ENCODE measurements at places on chromosomes 16 and 17. TPM values are rescaled to one million over a fixed set of nuclear protein-coding genes. Genes with fewer than 3 reads are reported as not detected.

- no peak for DNase-seq
- no peaks in the 10 kb centered on the region for H3K4me1 ChIP-seq
- no peak overlapping the region for H3K4me3 ChIP-seq
- H3K27ac ChIP-seq: no peak overlapping the region
- H3K36me3 ChIP-seq: no peaks in the 10 kb centered on the region
Measured at GRCh38 chr16:75062135-75062975, 54.2 kb downstream of the LDHD start.

GRCh38 chr17:17104494-17104893, 62.2 kb downstream of the MPRIP start:
- H3K27me3 ChIP-seq: no peaks in the 10 kb centered on the region
- H3K4me3 ChIP-seq: no peak overlapping the region
- peaks cover 9% of the 10 kb centered on the region for H3K4me1 ChIP-seq
- DNase-seq: no peak

GRCh38 chr17:2889256-2889655, 93.0 kb downstream of the RAP1GAP2 start:
- H3K27ac ChIP-seq: no peak overlapping the region
- H3K4me1 ChIP-seq: peaks cover 41% of the 10 kb centered on the region
- no peaks in the 10 kb centered on the region for H3K27me3 ChIP-seq

DNA sequence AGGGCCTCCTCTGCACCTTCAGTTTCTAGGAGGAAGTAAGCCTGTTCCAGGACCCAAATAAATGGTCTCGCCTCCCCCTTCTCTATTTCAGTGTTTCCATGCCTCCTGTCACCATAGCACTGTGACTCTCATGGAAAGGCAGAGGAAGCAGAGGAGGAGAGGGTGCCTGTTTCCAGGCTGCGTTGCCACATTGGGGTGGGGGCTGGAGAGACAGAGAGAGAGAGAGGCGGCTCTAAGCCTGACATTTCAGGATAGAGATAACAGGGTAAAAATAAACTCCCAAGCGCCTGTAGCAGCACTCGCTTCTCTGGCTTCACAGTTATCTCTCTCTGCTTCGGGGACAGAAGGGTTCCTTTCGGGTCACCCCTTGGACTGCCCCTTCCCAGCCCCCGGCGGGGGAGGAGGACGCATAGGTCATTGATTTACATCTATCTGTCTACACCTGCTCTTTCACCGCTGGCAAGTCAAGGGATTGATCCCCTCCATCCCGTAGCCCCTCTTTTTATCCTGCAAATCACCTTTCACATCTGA, 71.2 kb upstream of the MRTFB start:
- no peaks in the 10 kb centered on the region for H3K27me3 ChIP-seq
- H3K36me3 ChIP-seq: no peaks in the 10 kb centered on the region
- no peak for DNase-seq
- H3K27ac ChIP-seq: no peak overlapping the region
- no peak overlapping the region for H3K4me3 ChIP-seq

- peaks cover 32% of the 10 kb centered on the region for H3K36me3 ChIP-seq
- H3K4me1 ChIP-seq: no peaks in the 10 kb centered on the region
- DNase-seq: no peak
- no peak overlapping the region for H3K27ac ChIP-seq
- H3K27me3 ChIP-seq: no peaks in the 10 kb centered on the region
Measured at GRCh38 chr17:82812058-82812457, 27.8 kb downstream of the ZNF750 start.

- H3K4me3 ChIP-seq: peak overlapping the region; percentile 67
- H3K27me3 ChIP-seq: no peaks in the 10 kb centered on the region
- H3K27ac ChIP-seq: peak overlapping the region; percentile 61
- no peaks in the 10 kb centered on the region for H3K36me3 ChIP-seq
Measured at GRCh38 chr16:56682703-56683397, 580 bp downstream of the MT1X start.

- no peak overlapping the region for H3K27ac ChIP-seq
- no peak for DNase-seq
- H3K27me3 ChIP-seq: no peaks in the 10 kb centered on the region
- no peaks in the 10 kb centered on the region for H3K36me3 ChIP-seq
- H3K4me1 ChIP-seq: no peaks in the 10 kb centered on the region
Measured at GRCh38 chr16:24685539-24686432, 43.7 kb upstream of the TNRC6A start.

- H3K27me3 ChIP-seq: no peaks in the 10 kb centered on the region
- H3K4me1 ChIP-seq: peaks cover 15% of the 10 kb centered on the region
- DNase-seq: no peak
Measured at GRCh38 chr16:1330931-1331711, 2.3 kb upstream of the BAIAP3 start.

GRCh38 chr16:73389085-73389484, 341.2 kb upstream of the ZFHX3 start:
- no peaks in the 10 kb centered on the region for H3K36me3 ChIP-seq
- no peaks in the 10 kb centered on the region for H3K4me1 ChIP-seq
- DNase-seq: no peak
- H3K4me3 ChIP-seq: no peak overlapping the region
- H3K27ac ChIP-seq: no peak overlapping the region

DNA sequence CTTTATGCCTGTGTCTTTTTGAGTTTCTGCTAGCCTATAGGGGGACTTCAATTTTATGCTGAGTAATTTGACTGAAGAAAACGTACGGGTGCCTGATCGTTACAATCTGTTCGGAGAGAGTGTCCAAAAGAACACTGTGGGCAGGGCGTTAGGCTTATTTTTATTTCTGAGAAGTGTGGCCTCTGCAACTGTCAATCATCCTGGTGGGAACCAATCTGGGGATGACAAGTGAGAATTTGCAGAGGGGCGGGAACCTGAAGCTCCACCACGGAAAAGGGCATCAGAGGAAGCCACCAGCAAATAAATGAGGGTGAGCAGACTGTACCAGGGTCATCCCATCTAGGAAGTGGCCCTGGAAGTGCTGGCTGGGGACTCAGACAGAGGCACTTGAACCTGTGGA, 12.0 kb upstream of the CDYL2 start:
- H3K36me3 ChIP-seq: no peaks in the 10 kb centered on the region
- H3K27ac ChIP-seq: no peak overlapping the region
- no peak for DNase-seq
- H3K4me3 ChIP-seq: no peak overlapping the region
- 0 out of 2 replicates have a peak, but pooled peaks cover 7% of the 10 kb centered on the region for H3K27me3 ChIP-seq
- no peaks in the 10 kb centered on the region for H3K4me1 ChIP-seq

GRCh38 chr17:82675476-82676245, 22.8 kb downstream of the RAB40B start:
- H3K27ac ChIP-seq: no peak overlapping the region
- H3K27me3 ChIP-seq: no peaks in the 10 kb centered on the region
- DNase-seq: no peak
- no peaks in the 10 kb centered on the region for H3K36me3 ChIP-seq
- no peak overlapping the region for H3K4me3 ChIP-seq

GRCh38 chr16:76428858-76429257, 151.7 kb downstream of the CNTNAP4 start:
- no peak overlapping the region for H3K4me3 ChIP-seq
- no peaks in the 10 kb centered on the region for H3K4me1 ChIP-seq
- H3K36me3 ChIP-seq: no peaks in the 10 kb centered on the region
- H3K27ac ChIP-seq: no peak overlapping the region

- H3K27ac ChIP-seq: peak overlapping the region; percentile 97
- peaks cover 40% of the 10 kb centered on the region for H3K36me3 ChIP-seq
- no peaks in the 10 kb centered on the region for H3K27me3 ChIP-seq
- no peak for DNase-seq
- peaks cover 15% of the 10 kb centered on the region for H3K4me1 ChIP-seq
Measured at GRCh38 chr17:81890447-81891302, 711 bp downstream of the ALYREF start.

GRCh38 chr17:41065829-41066624, at the start of gene KRTAP2-4:
Gene KRTAP2-4, minus strand, starts transcription at chr17:41065879. Its CDS starts 34 bp downstream, at chr17:41065845.
- H3K27me3 ChIP-seq: no peaks in the 10 kb centered on the region
- DNase-seq: peak; percentile 78
- peak within 1 kb of the TSS; percentile 37 for H3K27ac ChIP-seq

GRCh38 chr17:69228576-69228975, at the start of gene ABCA10:
Gene ABCA10, minus strand, starts transcription at chr17:69228824. Its CDS starts 3,466 bp downstream, at chr17:69225358.
- no peak for DNase-seq
- no peaks in the 10 kb centered on the region for H3K4me1 ChIP-seq
- H3K27me3 ChIP-seq: no peaks in the 10 kb centered on the region

DNA sequence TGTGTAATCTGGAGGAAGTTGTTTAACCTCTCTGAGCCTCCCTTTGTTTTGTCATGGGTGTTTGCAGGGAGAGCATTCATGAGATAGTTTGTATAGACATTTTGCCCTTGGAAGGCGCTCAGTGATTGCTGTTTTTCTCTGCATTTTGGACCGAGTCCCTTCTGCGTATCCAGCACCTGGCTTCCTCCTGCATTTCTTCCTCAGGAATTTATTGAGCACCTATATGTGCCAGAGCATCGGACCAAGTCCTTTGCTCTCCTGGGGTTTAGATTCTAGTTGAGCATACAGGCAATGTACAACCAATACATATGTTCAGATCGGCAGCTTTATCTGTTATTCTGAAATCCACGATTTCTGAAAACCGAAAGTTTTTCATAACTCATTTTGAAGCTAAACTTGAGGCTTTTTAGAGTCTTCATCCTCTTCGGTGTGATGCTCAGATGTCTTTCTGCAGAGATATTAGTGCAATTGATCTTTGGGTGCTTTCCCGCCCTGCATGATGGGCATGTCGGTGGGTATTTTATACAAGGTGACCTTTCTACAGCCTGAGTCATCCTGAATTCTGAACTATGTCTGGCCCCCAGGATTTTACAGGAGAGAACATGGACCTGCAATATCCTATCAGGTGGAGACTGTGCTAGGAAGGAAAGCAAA, 4.1 kb downstream of the IL4R start:
- no peaks in the 10 kb centered on the region for H3K27me3 ChIP-seq
- no peaks in the 10 kb centered on the region for H3K36me3 ChIP-seq
- H3K27ac ChIP-seq: no peak overlapping the region
- peaks cover 62% of the 10 kb centered on the region for H3K4me1 ChIP-seq

- no peak for DNase-seq
- no peaks in the 10 kb centered on the region for H3K36me3 ChIP-seq
Measured at GRCh38 chr17:83119987-83120864, 40.8 kb downstream of the METRNL start.

- H3K36me3 ChIP-seq: no peaks in the 10 kb centered on the region
- H3K27ac ChIP-seq: no peak overlapping the region
- H3K4me1 ChIP-seq: peaks cover 18% of the 10 kb centered on the region
- DNase-seq: no peak
- H3K4me3 ChIP-seq: no peak overlapping the region
Measured at GRCh38 chr17:82750241-82750908, 1.5 kb upstream of the TBCD start.

DNA sequence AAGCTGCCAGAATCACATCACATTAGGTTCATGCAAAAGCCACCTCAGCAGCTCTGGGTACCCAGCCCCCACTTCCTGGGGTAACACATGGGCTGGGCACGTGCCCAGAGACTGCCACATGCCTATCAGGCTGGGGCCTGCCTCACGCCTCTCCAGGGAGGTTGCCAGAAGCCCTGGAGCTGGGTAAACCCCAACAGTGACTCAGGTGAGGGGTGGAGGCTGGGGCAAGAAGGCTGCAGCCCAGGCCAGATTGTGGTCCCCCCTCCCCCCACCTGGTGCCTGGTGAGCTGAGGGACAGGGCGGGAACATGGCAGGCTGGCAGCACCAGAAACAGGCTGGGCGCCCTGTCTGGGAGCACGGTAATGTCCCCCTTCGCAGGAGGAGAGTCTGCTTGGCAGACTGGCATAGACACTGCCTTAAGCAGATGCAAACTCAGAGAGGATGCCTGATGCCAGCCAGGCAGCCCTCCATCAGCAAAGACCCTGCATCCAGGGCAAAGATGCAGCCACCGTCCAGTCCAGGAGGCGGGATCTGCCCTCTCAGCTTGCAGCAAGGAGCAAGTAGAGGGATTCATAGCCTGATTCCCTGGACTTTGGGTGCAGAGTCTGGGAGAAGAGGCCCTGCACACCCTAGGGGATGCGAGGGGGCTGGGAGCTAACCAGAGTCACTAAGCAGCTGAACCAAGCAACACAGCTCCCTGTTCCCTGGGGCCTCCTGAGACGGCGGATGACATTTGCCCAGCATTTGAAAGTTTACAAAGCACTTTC, 28.8 kb downstream of the NGFR start:
- H3K4me3 ChIP-seq: no peak overlapping the region
- no peaks in the 10 kb centered on the region for H3K36me3 ChIP-seq
- no peak overlapping the region for H3K27ac ChIP-seq
- H3K4me1 ChIP-seq: no peaks in the 10 kb centered on the region
- DNase-seq: no peak

DNA sequence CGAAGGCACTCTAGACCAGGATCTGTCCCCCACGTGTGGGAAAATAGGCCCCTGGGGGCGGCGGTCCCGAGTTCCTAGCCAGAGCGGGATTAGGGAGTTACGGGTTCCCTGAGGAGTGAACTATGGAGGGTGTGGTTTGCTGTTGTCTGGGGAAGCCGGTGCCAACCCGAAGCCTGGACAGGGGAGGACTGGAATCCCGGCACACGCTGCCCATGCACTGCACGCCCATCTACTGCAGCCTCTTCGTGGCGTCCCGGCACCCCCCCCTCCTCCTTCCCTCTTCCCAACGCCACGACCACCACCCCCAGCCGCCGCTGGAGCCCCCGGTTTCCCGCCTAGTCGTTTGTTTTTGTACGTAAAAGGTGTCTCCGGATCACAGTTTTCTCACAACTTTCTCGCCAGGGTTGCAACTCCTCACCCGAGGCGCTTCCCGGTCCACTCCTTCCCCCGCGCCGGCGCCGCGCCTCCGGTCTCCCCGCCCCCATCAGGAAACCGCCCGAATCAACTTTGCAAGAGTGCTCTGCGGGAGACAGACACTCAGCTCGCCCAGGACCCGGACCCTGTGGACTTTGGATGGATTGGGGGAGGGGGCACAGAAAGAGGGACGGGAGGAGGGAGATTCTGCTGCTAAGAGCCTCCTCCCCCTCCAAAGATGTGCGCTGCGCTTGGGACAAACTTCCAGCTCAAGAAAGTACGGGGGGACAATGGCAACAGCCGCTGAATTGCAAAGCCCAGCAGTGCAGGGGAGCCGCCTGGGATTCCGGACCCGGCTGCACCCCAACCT, 1.4 kb upstream of the LHX1 start:
- no peaks in the 10 kb centered on the region for H3K36me3 ChIP-seq
- H3K27ac ChIP-seq: no peak overlapping the region
- DNase-seq: no peak
- H3K4me3 ChIP-seq: peak overlapping the region; percentile 40
- peaks cover 2% of the 10 kb centered on the region for H3K4me1 ChIP-seq

TMEM231 gene
- total RNA-seq: 9.7 TPM

ZNF821 gene
- 4.9 TPM for total RNA-seq

KRTAP4-4 gene
- not detected for total RNA-seq

CDH1 gene
- total RNA-seq: 73.2 TPM

SP2 gene
- total RNA-seq: 22.2 TPM

PYCARD gene
- total RNA-seq: not detected

SEPTIN12 gene
- not detected for total RNA-seq

NMT1 gene
- 173 TPM for total RNA-seq

COTL1 gene
- total RNA-seq: 276 TPM

CTRB1 gene
- total RNA-seq: 5.6 TPM

OR1F1 gene
- total RNA-seq: not detected

AHSP gene
- total RNA-seq: not detected

TMEM256 gene
- total RNA-seq: 110 TPM

GHDC gene
- 13.2 TPM for total RNA-seq

CSNK2A2 gene
- total RNA-seq: 97.7 TPM

TCAP gene
- 1.5 TPM for total RNA-seq
